ENCODE measurements at places on chromosomes 12 and 14. TPM values are rescaled to one million over a fixed set of nuclear protein-coding genes. Genes with fewer than 3 reads are reported as not detected.

TUNAR gene
- not detected for total RNA-seq

GRCh38 chr12:65826353-65827171 is 2.3 kb downstream of the HMGA2 start:
- H3K4me3 ChIP-seq = no peak overlapping the region
- no peaks in the 10 kb centered on the region for H3K36me3 ChIP-seq
- H3K27ac ChIP-seq = no peak overlapping the region
- peaks cover 42% of the 10 kb centered on the region for H3K4me1 ChIP-seq
- no peak for DNase-seq

- H3K4me3 ChIP-seq = no peak overlapping the region
- peak overlapping the region; percentile 72 for H3K27ac ChIP-seq
- H3K36me3 ChIP-seq = peaks cover 25% of the 10 kb centered on the region
- no peak for DNase-seq
- H3K4me1 ChIP-seq = peaks cover 25% of the 10 kb centered on the region
Measured at GRCh38 chr14:81473456-81474147, 60.1 kb downstream of the SEL1L start.

DNA sequence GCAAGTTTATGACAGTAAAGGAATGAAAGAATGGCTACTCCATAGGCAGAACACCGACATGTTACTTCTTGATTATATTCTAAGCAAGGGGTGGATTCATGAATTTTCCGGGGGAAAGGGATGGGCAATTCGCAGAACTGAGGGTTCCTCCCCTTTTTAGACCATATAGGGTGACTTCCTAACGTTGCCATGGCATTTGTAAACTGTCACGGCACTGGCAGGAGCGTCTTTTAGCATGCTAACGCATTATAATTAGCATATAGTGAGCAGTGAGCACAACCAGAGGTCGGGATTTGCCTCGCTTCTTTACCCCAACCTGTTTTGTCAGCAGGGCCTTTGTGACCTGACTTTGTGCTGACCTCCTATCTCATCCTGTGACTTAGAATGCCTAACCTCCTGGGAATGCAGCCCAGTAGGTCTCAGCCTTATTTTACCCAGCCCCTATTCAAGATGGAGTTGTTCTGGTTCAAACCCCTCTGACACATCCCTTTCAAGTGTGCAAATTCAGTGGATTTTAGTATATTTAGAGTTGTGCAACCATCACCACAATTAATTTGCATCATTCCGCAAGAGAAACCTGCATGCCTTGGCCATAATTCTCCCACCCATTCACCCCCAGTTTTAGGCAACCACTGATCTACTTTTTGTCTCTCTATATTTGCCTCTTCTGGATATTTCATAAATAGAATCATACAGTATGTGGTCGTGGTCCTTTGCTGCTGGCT is 27.4 kb downstream of the PALS1 start:
- no peak for DNase-seq
- peak overlapping the region; percentile 57 for H3K27ac ChIP-seq
- peaks cover 28% of the 10 kb centered on the region for H3K4me1 ChIP-seq
- no peaks in the 10 kb centered on the region for H3K36me3 ChIP-seq

POLR3B gene
- total RNA-seq = 5.9 TPM

FAM186B gene
- 0.67 TPM for total RNA-seq

All from spleen (tissue), 13 donors.